CD8-positive, alpha-beta memory T cell (primary cell): ENCODE measurements at places on chromosomes 12 and 14. TPM values are rescaled to one million over a fixed set of nuclear protein-coding genes. Genes with fewer than 3 reads are reported as not detected.

FZD10 gene
- total RNA-seq = not detected

DNA sequence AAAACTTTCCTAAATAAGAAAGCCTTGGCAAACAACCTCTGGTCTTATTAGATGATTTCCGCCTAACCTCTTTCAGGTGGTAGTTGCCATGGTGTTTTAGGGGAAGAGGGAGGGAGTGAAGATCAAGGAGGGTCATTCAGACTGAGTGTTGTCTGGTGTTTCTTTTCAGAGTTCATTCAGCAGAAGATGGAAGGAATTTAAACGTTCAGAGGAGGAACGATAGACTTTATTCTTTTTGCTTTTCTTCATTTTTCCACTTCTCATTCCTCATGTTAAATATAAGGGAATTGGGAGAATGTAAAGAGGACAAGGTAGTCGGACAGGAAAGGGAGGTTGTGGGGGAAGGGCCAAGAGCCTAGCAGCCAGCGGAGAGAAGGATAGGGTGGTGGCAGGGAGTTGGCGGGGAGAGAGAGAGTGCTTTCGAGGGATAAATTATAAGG, 17.4 kb upstream of the SALL2 start:
- no peak for DNase-seq

TRHDE gene
- not detected for total RNA-seq

GRCh38 chr12:9866860-9867269, 2.3 kb downstream of the CLEC2B start:
- no peak for DNase-seq

C1RL gene
- 12.7 TPM for total RNA-seq

- no peak for DNase-seq
Measured at GRCh38 chr14:95188380-95188779, 31.1 kb upstream of the DICER1 start.

GRCh38 chr12:103765322-103765721, 75.7 kb downstream of the NT5DC3 start:
- DNase-seq = no peak

GRCh38 chr14:32696325-32697091, 242.2 kb upstream of the NPAS3 start:
- no peak for DNase-seq

DNA sequence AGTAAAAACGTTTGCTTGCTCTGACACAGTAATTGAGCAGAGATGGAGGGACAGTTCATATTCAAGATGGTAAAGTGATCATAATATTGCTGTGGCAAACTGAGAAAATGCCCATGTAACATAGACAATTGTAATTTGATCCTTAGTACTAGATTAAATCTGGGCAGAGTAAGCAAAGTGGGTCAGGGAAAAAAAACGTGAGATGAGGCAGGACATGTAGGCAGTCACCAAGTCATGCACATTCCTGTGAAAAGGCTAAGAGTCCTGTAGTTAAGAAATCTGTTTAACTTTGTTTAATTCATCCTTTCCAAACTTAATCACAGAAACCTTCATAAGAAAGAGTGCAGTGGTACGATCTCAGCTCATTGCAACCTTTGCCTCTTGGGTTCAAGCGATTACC, 16.1 kb downstream of the BTBD7 start:
- no peak for DNase-seq

KCNC2 gene
- total RNA-seq = not detected

DNA sequence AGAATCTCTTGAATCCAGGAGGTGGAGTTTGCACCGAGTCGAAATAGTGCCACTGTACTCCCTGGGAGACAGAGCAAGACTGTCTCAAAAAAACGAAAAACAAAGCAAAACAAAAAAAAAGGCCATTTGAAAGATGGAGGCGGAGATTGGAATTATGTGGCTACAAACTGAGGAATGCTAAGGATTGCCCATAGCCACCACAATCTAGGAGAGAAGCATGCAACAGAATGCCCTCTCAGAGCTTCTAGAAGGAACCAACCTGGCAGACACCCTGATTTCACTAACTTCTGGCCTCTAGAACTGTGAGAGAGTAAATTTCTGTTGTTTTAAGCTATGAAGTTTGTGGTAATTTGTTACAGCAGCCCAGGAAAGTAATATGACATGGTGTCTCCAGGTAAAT, 50.1 kb upstream of the LIMA1 start:
- DNase-seq = no peak

DNA sequence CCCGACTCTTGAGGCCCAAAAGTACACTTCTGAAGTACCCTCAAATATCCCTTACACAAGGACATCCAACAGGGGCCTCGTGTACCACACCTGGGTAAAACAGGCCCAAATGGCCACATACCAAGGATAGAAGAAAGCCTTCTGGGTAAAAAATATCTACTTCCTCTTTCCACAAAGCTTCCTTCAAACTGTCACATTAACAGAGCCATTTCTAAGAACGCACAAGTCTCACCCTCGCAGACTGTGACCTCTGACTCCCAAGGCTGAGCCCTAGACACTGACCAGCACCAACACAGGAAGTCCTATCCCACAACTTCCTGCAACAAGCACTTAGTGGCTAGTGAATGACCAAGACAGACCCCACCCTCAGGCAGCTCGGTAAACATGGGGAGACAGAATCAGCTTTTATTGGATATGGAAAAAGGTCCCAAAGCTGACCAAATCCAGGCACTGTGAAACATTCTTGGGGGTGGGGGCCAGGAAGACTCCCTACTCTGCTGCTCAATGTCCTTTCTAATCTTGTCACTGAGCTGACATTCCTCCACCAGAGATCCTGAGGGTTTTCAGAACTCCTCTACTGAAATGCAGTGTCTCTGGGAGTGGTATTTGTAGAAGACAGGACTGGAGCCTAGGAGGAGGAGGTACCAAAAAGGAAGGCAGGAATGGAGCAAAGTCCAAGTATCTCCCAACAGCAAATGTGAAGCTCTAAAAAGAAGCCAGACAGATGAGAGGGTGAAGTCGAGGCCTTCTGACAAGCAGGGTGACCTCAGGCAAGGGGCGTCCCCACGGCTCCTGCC, 15.9 kb downstream of the KCTD10 start:
- no peak for DNase-seq

RIN3 gene
- 46.0 TPM for total RNA-seq

- DNase-seq = no peak
Measured at GRCh38 chr12:46674800-46675199, 151.0 kb downstream of the SLC38A4 start.

DHRS4 gene
- 24.0 TPM for total RNA-seq

- no peak for DNase-seq
Measured at GRCh38 chr12:72622556-72622955, 350.4 kb downstream of the TRHDE start.

DNA sequence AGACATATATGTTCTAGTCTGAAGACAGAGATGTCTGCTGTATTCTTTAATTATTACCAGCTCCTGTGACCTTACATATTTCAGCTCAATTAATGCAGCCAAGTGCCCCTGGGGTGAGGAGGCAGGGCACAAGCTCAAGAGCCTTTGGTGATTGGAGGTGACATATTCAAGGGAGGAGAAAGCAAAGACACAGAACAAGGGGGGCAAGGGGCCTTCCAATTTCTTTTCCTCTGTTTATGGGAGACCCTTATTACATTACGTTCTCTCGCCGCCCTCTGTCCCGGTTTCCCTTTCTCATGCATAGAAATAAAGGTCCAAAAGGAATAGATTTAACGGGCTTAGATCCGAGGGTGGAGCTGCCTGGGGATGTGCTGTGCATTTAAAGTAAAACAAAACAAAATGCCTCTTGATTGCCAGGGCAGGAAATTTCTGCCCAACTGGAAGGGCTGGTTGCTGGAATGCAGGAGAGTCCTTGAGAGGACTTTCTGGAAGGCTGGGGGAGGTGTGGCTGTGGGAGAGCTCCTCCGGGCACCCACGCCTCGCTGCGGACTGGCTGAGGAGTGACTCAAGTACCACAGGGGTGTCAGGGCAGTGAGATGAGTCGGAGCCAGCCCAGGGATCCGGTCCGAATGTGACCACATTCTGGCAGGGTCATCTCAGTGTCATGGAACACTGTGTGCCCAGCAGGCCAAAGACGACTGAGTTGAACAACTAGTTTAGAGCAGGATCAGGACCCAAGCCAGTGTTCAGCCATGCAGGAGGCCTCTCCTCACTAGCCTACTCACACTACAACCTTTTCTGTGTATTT, 32.1 kb upstream of the GSG1 start:
- DNase-seq = no peak
